ENCODE measurements at places on chromosomes 16 and 17. TPM values are rescaled to one million over a fixed set of nuclear protein-coding genes. Genes with fewer than 3 reads are reported as not detected.
A peak's percentile ranks its signal among the peaks of the same experiment; 100 is the strongest.

DNA sequence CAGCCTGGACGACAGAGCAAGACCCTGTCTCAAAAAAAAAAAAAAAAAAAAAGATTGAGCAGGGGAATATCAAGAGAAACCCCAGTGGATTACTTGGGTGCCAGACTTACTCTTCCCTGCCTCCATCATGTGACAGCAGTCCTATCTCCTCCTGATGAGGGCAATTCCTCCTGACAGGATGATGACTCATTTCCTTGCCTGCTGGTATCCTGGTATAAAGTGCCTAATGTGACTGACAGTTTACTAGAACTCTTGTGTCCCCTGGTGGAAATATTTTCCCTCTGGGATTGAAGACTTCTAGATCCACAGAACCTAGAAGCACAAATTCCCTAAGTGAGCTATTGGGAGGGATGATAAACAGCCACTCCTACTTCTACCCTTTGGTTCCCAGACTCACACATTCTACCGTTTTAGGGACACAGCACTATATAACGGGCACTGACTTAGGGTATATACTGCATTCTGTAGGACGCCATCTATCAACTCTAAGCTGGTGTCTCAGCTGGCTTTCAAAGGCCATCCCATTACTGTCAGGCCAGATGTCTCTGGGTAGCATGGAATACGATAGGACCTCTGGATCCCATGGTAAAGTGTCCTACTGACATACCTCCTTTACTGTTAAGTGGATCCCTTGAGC, 114.6 kb upstream of the MED13 start:
- no peaks in the 10 kb centered on the region for H3K36me3 ChIP-seq
- DNase-seq = no peak
- no peaks in the 10 kb centered on the region for H3K4me1 ChIP-seq

DNA sequence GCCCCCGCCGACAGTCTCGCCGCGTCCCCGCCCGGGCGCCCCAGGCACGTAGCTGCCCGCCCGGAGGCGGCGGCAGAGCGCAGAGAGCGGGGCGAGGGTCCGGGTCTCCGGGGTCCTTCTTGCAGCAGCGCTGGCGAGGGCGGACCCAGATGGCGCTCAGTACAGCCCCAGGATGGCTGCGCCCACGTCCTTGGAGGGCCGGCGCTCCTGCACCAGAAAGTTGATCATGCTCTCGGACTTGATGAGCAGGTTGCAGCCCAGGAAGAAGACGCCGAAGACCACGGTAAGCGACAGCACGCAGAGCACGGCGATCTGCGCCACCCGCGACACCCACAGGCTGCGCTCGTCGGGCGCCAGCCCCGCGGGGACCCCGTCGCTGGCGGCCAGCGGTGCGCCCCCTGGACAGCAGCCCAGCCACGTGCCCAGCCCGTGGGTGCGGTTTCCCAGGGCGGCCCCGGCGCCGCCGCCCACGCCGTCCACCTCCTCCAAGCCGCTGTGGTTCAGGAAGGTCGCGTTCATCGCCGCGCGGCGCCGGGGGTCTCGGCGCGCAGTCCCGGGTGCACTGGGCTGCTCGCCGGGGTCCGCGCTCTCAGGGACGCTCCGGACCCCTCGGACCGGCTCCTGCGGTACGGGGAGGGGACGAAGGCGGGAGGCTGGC, 435 bp downstream of the RPRML start:
- peak overlapping the region; percentile 67 for H3K4me3 ChIP-seq
- no peaks in the 10 kb centered on the region for H3K36me3 ChIP-seq
- no peak for DNase-seq
- no peak overlapping the region for H3K27ac ChIP-seq

- H3K36me3 ChIP-seq = no peaks in the 10 kb centered on the region
- H3K4me3 ChIP-seq = peak overlapping the region; percentile 96
- no peak for DNase-seq
- peaks cover 29% of the 10 kb centered on the region for H3K4me1 ChIP-seq
- H3K27ac ChIP-seq = peak overlapping the region; percentile 92
- H3K27me3 ChIP-seq = no peaks in the 10 kb centered on the region
These were observed 1.1 kb upstream of the GFOD2 start for GRCh38 chr16:67720236-67720635.

- DNase-seq = no peak
- no peaks in the 10 kb centered on the region for H3K27me3 ChIP-seq
- H3K4me1 ChIP-seq = peaks cover 14% of the 10 kb centered on the region
- peaks cover 93% of the 10 kb centered on the region for H3K36me3 ChIP-seq
These were observed 19.2 kb downstream of the PTRH2 start for GRCh38 chr17:59688008-59688407.

DNA sequence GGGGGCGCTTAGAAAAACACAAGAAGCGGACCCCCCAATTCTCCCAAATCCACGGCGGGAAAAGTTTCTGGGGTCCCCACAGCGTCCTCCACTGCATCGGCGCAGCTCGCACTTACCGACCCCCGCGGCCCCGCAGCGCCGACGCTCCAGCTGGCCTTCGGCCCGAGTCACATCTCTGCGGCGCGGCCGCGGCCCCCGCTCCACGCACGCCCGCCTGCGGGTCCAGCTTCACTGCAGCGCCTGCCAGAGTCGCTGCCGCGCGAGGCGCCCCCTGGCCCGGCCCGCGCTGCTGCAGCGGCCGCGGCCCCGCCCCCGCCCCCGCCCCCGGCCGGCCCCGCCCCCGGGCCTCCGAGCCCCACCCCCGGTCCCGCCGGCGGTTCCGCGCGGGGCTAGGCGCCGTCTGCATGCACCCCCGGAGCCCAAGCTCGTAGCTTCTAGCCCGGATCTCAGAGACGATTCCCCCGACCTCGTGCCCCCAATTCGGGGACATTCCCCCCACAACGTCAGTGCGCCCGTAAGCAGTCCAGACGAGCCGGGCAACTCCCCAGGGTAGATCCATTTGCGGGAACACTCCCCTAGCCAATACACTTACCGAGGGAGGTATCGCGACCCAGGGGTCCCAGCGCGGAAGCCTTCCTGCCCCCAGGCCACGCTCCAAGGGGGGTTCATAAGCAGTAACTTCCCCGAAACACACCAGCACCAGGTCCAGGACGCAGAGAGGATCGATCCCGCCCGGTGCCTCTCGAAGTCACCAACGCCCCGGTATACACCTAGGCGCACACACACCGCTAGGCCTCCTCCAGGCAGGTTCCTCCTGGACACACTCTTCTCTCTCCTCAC, at the start of gene GPRC5B:
GPRC5B (minus strand) TSS at position 238 of the 840 bp plus-strand sequence. CDS start 12,003 bp downstream, outside the sequence.
- peaks cover 12% of the 10 kb centered on the region for H3K4me1 ChIP-seq
- peak within 1 kb of the TSS; percentile 65 for H3K4me3 ChIP-seq
- H3K36me3 ChIP-seq = no peaks in the 10 kb centered on the region
- no peak for DNase-seq
- H3K27ac ChIP-seq = peak within 1 kb of the TSS; percentile 60

- no peaks in the 10 kb centered on the region for H3K27me3 ChIP-seq
- no peak overlapping the region for H3K4me3 ChIP-seq
- no peak for DNase-seq
- no peak overlapping the region for H3K27ac ChIP-seq
These were observed 53.3 kb downstream of the GNAO1 start for GRCh38 chr16:56244612-56245011.

DNA sequence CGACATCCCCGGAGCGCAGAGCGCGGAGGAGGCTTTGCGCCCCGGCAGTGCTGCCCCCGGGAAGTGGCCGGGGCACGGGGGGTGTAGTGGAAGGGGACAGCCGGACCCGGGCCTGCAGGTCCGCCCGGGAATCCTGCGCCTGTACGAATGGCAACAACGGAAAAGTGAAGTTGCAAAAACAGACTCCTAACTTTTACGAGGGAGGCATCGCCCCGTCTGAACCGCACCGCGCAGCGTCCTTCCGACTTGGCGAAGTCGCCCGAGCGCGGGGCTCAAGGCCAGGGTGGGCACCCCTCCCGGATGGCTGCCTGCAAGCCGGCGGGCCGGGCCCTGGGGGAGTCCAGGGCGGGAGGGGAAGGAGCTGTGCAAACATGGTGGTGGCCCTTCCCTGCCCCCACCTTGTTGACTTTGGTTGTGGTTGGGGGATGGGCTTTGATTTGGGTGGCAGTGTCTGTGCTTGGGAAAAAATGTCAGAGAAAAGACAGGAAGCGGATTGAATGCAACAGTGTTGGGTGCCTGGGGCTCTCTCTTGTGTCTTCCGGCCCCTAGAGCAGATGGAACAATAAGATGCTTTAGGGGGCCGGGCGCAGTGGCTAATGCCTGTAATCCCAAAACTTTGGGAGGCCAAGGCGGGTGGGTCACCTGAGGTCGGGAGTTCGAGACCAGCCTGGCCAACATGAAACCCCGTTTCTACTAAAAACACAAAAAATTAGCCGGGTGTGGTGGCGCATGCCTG, 675 bp downstream of the RNF213 start:
- peak overlapping the region; percentile 99 for H3K27ac ChIP-seq
- DNase-seq = peak; percentile 94
- no peaks in the 10 kb centered on the region for H3K27me3 ChIP-seq
- H3K36me3 ChIP-seq = peaks cover 7% of the 10 kb centered on the region
- peaks cover 54% of the 10 kb centered on the region for H3K4me1 ChIP-seq

Gene ADAP2
- 19.1 TPM for total RNA-seq

Gene TNK1
- 7.5 TPM for total RNA-seq

DNA sequence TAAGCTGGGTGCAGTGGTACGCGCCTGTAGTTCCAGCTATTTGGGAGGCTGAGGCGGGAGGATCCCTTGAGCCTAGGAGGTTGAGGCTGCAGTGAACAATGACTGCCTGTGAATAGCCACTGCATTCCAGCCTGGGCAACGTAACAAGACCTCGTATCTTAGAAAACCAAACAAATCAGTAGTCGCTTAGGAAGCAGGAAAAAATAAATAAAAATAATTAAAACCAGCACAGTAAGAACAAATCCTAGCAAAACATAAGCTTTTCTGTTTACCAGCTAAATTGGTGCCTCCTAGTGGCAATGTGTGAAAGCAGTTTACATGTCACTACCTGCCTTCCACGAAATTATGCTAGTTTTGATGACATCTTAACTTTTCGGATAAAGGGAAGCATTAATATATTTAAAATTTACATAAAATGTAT, 1.3 kb downstream of the ARMC5 start:
- H3K27me3 ChIP-seq = no peaks in the 10 kb centered on the region
- peak overlapping the region; percentile 98 for H3K27ac ChIP-seq
- peaks cover 37% of the 10 kb centered on the region for H3K4me1 ChIP-seq
- H3K4me3 ChIP-seq = peak overlapping the region; percentile 81
- H3K36me3 ChIP-seq = peaks cover 37% of the 10 kb centered on the region

Gene CEP20
- 36.1 TPM for total RNA-seq

Gene TOM1L1
- 30.8 TPM for total RNA-seq

DNA sequence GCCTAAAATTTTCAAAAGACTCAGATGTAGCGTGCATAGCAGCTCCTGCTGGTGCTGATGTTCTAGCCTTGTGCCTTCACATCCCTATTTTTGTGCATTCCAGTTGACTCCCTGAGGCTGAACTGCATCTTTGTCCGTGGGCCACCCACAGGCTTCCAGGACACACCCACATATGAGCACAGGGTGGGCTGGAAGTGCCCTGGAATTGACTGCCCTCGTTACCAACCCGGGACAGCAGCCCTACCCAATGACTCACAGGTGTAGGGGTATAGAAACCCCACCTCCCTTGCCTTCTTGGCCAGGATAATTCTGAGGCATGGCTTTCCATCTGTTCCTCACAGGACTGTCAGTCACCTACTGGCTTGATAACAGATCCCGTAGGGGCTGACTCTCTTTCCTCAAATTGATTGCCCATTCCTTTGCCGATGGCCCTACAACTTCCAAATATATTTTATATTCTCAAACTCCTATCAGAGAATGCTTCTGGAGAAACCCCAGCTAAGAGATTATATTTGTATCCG, 65.9 kb upstream of the CDH13 start:
- peak; percentile 68 for DNase-seq
- no peak overlapping the region for H3K27ac ChIP-seq
- no peaks in the 10 kb centered on the region for H3K4me1 ChIP-seq
- no peak overlapping the region for H3K4me3 ChIP-seq

- H3K27me3 ChIP-seq = no peaks in the 10 kb centered on the region
- H3K36me3 ChIP-seq = peaks cover 6% of the 10 kb centered on the region
- H3K4me1 ChIP-seq = peaks cover 14% of the 10 kb centered on the region
- H3K4me3 ChIP-seq = no peak overlapping the region
- no peak for DNase-seq
These were observed 14.4 kb downstream of the TTC19 start for GRCh38 chr17:16013943-16014407.

Gene TAC4
- not detected for total RNA-seq

DNA sequence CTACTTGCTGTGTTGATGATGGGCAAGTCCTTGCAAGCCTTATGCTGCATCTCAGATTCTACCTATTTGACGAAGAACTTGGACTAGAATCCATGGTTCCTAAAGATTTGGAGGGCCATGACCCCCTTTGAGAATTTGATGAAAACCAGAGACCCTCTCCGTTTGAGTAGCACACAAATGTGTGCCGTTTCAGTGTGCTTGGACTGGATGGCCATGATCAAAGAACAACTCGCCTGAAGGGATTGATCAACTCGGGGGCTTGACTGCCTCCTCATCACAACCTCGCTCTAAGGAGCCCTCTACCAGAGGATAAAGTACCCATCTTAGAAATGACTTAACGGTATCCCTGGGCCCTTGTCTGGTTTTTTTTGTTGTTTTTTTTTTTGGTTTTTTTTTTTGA, 2.8 kb upstream of the ANKFY1 start:
- no peak overlapping the region for H3K27ac ChIP-seq
- peaks cover 43% of the 10 kb centered on the region for H3K4me1 ChIP-seq
- H3K4me3 ChIP-seq = no peak overlapping the region
- no peak for DNase-seq

Gene DLG4
- total RNA-seq = 18.5 TPM

Gene RDM1
- not detected for total RNA-seq

Gene CD300LB
- total RNA-seq = 0.83 TPM

DNA sequence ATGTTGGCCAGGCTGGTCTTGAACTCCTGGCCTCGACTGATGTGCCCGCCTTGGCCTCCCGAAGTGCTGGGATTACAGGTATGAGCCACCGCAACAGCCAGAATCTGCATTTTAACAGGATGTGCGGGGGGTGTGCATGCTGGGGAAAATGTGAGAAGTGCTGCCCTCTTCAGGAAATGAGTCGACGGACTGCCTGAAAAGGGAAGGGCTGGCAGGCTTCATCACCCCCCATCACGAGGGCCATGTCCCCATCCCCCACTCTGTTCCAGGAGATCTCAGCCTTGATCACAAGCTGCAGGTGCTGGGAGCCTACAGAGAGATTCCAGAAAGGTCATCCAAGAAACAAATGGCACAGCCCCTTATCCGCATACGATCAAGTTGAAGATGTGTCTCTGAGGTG, 195.3 kb upstream of the RPL38 start:
- no peak for DNase-seq
- H3K36me3 ChIP-seq = no peaks in the 10 kb centered on the region
- no peaks in the 10 kb centered on the region for H3K4me1 ChIP-seq
- no peaks in the 10 kb centered on the region for H3K27me3 ChIP-seq
- H3K4me3 ChIP-seq = no peak overlapping the region

- H3K27ac ChIP-seq = peak overlapping the region; percentile 95
- peaks cover 41% of the 10 kb centered on the region for H3K36me3 ChIP-seq
- peaks cover 44% of the 10 kb centered on the region for H3K4me1 ChIP-seq
These were observed 418 bp downstream of the SOCS3 start for GRCh38 chr17:78359321-78359996.

GRCh38 chr17:43118679-43119615, 6.2 kb downstream of the BRCA1 start:
- DNase-seq = no peak
- H3K36me3 ChIP-seq = no peaks in the 10 kb centered on the region

GRCh38 chr17:39705786-39706348, 6.0 kb downstream of the ERBB2 start:
- DNase-seq = no peak
- H3K36me3 ChIP-seq = peaks cover 47% of the 10 kb centered on the region
- no peaks in the 10 kb centered on the region for H3K27me3 ChIP-seq
- peaks cover 46% of the 10 kb centered on the region for H3K4me1 ChIP-seq

GRCh38 chr17:13162361-13162760, 144.5 kb upstream of the ELAC2 start:
- no peaks in the 10 kb centered on the region for H3K27me3 ChIP-seq
- H3K27ac ChIP-seq = no peak overlapping the region
- H3K36me3 ChIP-seq = no peaks in the 10 kb centered on the region
- H3K4me3 ChIP-seq = no peak overlapping the region
- DNase-seq = no peak

All from esophagus muscularis mucosa (tissue), 4 donors.